ENCODE measurements at places on chromosomes 1 and 21.

- DNase-seq = no peak
Observed at GRCh38 chr1:38852780-38853179, 6.8 kb downstream of the RRAGC start.

GRCh38 chr1:230728710-230729392 lies 14.9 kb upstream of the AGT start:
- no peak for DNase-seq

- no peak for DNase-seq
Observed at GRCh38 chr1:59393211-59394180, 96.6 kb downstream of the FGGY start.

DNA sequence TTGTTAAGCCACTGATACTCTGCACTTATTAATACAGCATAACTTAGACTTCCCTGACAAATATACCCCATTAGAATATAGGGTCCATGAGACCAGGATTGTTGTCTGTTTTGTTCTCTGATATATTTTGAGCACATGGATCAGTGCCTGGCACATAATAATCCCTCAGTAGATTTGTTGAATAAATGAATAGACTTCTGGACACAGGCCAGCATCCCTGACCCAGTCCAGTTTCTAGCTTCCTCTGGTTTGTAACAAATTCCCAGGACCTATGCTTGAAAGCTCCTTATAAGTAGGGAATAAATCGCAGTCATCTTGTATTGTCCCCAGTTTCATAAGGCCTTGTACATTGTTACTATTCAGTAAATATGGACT lies 58.2 kb upstream of the GADD45A start:
- DNase-seq = no peak

GRCh38 chr1:53524428-53525375 lies 65.5 kb downstream of the DMRTB1 start:
- no peak for DNase-seq

DNA sequence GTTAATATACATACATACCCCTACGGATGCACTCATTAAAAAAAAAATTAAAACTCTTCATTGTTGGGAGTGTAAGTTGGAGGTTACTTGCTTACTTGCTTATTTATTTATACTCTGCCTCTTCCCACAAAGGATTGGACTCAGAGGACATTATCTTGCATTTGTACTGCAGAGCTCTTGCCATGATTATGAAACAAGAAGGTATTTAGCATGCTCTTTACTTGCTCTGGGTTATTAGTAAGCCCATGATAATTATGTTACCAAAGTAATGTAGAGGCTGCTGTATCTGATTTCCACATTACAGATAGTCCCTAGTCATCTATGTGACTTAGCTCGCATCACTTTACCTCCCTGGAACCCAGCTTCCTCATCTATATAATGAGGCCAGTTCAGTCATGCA lies 355.1 kb upstream of the PTBP2 start:
- no peak for DNase-seq

DNA sequence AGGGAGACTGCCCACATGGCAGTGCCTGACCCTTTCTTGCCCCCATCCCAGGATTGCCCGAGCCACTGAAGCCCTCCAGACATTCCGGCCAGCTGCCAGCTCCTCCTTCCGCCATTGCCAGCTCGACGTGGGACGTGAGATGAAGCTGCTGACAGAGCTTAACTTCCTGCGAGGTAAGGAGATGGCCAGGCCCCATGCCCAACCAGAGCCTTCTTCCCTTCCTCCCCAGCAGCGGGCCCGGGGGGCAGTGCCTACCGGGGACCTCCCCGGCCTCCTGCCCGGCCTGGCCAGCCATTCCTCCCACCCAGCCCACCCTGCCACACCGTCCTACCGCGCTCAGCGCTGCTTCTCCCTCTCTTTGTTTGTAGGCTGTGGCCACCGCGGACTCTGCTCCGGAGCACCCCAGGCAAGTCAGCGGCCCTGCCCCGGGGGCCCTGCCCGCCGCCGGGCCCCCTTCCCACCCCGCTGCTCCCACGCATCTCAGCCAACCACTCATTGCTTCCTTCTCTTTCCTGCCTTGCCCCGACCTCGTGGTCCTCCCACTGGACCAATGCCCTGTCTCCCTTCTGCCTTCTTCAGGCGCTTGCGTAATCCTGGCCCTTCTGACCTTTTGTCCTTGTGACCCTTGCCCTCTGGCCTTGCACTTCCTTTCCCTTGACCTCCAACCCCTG lies 4.9 kb downstream of the TRIM46 start:
- DNase-seq = peak; percentile 12

DNA sequence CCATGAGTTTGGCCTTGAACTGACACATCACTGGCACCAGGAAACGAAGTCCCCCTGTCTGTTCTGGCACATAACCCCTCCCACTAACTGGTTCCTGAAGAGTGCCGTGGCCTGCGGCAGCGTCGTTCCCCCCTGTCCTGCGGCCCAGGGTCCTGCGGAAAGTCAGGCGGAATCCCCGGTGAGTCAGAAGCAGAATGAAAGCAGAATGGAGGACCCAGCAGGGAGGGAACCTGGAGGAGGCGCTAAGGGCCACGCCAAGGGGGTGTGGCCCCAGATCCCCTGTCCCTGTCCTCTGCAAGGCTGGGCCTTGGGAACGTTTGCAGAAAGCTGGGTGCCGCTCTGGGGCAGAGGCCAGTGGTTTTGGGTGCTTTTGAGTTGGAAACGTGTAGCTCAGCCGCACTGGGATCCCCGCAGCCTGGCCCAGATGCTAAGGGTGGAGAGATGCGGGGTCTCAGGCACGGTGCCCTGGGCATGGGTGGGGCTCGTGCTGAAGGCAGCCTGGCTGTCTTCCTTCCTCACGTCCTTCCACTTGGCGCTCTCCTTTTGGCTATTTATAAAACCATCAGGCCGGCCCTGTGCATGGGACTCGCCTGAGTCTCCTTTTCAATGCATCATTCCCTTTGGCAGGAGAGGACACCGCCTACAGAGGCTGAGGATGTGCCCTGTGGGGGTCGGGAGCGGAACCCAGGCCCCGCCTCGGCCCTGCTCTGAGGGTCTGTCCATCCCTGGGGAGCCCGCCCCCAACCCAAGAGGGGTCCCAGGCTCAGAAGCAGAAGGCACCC lies 36.2 kb downstream of the TP73 start:
- no peak for DNase-seq

GRCh38 chr1:31991182-31991581 lies 22.5 kb upstream of the KHDRBS1 start:
- DNase-seq = no peak
